CD4-positive, alpha-beta T cell treated with Interleukin-10 for 1 hour (primary cell): ENCODE measurements at places on chromosomes 5 and 9.

DNA sequence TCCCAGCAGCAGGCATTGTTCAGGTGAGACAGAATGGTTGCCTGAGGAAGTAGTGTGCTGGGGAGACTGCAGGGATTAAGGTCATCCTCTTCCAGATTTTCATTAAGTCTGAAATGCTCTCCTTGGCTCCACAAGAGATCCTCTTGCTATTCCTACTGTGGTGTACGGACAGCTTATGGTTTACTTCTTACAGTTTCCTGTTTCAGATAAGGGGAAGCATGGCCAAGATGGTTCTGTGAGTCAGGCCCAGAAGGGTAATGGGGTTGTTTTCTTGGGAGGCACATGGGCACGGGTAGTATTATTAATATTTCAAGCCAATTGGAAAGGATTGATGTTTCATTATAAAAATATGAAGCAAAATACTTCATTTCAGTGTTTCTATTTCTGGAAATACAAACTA lies 42.9 kb downstream of the GLRX start:
- no peak for DNase-seq

DNA sequence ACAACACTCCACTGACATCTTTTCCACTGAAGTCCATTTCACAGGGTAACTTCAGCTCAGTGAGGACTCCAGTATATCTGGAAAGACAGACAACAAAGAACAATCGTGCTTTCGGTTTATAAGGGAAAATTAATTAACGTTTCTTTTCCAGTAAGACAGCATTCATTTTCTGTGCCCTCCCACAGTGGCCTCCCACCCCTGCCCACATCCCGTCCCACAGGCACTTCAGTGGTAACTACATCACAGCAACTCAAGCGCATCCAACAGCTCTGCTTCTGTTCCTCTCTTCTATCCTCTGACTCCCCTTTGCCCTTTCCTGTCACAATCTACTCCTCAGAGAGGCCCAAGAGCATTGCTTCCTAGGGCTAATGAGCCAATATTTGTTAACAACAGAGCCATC lies 40.3 kb downstream of the GLDC start:
- no peak for DNase-seq

GRCh38 chr5:179160584-179160983 lies 100.4 kb downstream of the ZNF354C start:
- no peak for DNase-seq

DNA sequence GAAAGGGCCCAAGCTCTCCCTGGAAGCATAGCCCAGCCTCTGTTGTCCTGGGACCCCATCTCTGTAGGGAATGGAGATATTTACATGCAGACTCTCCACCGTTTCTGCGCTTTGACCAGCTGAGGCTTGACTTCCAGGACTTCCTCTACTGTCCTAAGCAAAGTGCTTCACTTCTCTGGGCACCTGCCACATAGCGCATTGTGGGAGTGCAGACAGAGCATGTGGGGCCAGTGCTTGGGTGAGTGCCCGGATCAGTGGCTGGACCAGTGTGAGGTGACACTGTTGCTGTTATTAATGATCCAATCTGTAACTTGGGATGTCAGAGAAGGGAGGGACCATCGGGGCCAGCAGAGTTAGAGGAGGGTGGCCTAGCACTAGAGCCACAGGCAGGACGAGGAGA lies 10.5 kb downstream of the CXCL14 start:
- DNase-seq, result no peak

DNA sequence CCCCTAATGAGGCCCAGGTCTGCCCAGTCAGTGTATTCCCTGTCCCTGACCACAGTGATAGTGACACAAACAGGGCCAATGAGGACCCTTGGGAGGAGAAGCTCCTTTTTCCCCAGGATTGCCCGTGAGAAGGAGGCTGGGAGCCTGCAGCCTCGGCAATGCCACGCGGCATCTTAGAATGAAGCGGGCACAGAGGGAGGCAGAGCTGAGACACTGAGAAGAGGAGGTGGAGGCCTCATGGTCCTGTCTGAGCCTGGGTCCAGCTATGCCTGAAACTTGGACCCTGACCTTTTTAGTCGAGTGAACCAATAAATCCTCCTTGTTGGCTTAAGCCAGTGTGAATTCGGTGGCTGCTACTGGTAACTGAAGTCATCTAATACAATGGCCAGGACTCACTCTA lies 28.4 kb downstream of the STC2 start:
- DNase-seq, result no peak

DNA sequence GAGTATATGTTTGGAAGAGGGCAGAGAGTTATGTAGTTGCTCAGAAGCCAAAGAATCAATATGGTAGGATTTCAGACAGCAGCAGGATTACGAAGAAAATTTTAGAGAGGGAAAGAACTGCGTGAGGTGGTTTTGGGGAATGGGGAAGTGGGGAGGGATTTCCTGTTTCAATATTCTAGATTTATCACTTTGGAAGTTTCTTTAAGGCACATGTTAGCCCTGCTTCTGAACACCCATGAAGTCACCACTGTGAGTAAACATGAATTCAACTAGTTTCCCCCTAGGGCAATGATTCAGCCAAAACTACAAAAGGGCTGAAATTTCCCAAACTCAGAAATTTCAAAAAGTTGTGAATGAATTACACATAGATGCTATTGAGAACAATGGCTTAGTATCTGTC lies 132.2 kb downstream of the EBF1 start:
- no peak for DNase-seq

DNA sequence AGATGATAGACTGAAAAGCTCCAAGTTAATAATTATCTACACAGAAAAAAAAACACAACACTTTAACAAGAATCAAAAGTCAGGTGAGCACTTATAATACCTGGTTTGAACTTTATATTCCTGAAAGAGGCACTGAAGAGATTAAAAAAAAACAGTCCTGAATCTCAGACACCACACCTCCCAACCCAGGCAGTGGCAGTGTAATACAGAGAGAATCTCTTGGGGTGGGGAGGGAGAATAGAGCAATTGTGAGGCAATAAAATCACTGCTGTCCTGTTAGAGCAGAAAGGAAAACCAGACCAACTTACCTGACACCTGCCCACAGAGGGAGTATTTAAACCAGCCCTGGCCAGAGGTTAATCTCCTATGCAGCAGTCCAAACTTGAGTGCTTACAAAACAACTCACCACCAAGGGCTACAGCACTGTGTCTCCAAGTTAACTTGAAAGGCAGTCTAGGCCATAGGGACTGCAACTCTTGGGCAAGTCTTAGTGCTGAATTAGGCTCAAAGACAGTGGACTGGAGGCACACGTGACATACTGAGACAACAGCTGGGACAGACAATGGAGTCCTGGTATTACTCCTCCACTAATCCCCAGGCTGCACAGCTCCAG lies 54.2 kb downstream of the SLCO4C1 start:
- no peak for DNase-seq

GRCh38 chr9:20473515-20474013 lies 148.7 kb downstream of the MLLT3 start:
- DNase-seq, result no peak
